ENCODE measurements at places on chromosomes 7 and 10.

DNA sequence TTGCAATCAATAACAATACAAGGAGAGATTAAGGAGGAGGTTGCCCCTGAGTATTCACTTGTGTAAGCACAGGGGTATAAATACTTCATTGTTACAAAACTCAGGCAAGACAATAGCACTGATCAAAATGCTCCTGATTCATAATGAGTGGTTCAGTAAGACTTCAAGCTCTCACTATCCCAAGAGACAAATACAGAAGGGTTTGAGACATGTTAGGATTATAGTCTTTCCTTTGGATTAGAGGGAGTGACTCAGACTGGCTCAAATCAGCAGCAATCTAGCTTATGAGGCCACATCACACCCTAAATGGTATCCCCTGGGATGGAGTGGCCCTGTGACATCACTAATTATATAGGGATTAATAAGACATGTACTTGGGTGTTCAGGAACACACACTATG is 167.2 kb upstream of the HGF start:
- DNase-seq, result no peak

- no peak for DNase-seq
Measured at GRCh38 chr7:141945356-141945755, 1.4 kb downstream of the CLEC5A start.

DNA sequence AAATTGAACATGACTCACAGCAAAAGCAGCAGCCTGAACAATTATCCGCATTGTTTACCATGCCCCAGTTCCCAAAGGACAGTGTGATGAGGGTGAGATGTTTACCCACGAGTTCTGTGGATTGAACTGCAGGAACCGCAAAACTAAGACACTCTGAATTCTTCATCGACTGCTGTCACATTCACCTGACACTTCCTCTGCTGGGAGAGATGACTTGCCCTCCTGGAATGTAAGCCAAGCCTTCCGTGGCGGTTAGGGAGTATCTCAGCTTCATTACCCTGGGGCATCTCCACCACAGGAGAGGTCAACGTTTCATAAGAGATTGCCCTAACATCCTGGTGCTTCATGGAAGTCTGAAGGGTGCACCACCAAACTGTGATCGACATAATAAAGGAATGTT is 374.6 kb upstream of the ADARB2 start:
- DNase-seq, result no peak

DNA sequence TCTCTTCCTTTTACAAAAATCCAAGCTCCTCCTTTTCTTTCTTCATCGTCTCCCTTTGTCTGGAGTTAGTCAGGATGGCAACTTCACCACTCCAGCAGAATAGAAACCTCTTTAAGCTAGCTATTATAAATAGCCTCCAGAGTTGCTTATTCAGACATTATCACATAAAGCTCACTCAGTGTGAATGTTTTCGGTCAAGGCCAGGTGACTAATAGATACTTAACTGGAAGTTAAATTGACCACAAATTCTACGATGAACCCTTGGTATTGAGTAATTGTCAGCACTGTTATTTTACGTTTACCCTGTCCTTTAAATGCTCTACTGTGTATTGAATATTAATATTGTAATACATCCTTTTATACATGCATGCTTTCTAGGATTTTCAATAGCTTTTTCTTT is 340.4 kb downstream of the OTUD1 start:
- no peak for DNase-seq

- DNase-seq, result no peak
Measured at GRCh38 chr10:32893434-32893833, 64.6 kb downstream of the ITGB1 start.

- no peak for DNase-seq
Measured at GRCh38 chr10:6176691-6177231, 26.0 kb upstream of the PFKFB3 start.

GRCh38 chr7:152969335-152969734 is 209.8 kb downstream of the ACTR3B start:
- DNase-seq, result no peak

DNA sequence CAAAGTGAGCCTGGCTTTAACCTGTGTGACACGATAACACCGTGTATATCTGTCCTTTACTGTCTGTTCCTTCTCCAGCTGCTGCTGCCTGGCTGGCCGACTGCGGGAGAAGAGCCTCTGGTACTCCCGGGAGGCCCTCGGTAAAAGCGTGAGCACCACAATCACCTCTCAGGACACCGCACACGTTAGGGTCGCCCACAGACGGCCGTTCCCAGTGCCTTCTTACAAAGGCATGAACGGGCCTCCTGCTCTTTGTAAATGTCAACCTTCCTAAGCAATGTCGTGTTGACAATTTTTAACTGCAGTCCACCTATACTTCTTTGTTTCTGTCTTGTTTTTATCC is 177.6 kb downstream of the DIP2C start:
- DNase-seq, result peak; percentile 53

GRCh38 chr7:5695727-5696345 is 85.6 kb downstream of the RNF216 start:
- DNase-seq, result no peak

- no peak for DNase-seq
Measured at GRCh38 chr7:64183827-64184372, 23.1 kb upstream of the ZNF735 start.

DNA sequence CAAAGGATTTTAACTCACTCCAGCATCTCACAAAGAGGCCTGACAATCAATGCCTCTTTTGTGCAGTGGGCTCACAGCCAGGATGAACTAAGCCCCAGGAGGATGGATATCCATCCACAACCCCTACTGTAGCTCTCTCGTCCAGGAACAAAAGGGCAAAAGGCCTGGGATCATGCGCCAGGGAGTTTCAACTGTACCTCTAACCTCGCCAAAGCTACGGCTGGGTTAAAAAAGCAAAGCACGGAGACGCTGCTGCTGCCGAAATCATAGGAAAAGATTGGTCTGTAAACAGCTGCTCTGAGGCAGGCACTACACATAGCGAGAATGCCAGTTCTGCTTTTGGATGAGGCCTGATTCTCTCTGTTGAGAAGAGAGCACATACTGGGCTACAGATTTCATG is 32.1 kb downstream of the VSTM4 start:
- DNase-seq, result no peak

DNA sequence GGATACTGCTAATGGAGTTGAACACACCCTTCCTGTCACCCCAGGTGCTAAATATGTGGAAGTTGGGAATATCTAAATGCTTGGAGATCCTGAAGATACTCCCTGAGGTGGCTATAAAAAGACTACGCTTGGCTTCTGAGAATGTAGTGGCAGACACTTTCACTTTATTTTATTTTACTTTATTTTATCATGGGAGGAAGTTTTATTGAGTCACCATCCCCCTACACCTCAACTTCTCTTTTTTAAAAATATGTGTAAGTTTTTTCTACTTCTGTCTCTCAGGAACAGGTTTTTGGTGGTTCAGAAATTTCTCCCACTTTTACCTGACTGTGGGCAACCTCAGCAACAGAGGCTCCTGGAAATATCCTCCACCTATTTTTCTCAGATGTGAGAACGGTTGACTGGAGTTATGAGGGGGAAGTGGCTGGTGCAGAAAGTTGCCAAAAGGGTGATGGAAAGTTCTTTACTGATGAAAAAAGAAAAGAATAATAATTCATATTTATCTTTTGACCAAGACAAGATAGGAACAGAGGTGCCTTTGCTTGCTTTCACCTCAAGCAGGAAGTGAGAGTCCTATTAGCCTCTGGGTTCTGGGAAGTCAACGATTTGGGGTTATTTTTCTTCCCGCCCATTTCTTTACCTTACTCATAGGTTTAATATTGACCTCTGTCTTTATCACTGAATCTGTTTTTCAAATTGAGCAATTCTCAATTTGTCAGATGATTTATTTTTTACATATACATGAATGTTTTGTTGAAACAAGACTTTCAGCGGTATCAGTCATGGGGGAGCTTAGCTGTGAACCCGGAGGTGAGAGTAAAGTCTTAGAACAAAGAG is 103.6 kb downstream of the AHR start:
- no peak for DNase-seq

DNA sequence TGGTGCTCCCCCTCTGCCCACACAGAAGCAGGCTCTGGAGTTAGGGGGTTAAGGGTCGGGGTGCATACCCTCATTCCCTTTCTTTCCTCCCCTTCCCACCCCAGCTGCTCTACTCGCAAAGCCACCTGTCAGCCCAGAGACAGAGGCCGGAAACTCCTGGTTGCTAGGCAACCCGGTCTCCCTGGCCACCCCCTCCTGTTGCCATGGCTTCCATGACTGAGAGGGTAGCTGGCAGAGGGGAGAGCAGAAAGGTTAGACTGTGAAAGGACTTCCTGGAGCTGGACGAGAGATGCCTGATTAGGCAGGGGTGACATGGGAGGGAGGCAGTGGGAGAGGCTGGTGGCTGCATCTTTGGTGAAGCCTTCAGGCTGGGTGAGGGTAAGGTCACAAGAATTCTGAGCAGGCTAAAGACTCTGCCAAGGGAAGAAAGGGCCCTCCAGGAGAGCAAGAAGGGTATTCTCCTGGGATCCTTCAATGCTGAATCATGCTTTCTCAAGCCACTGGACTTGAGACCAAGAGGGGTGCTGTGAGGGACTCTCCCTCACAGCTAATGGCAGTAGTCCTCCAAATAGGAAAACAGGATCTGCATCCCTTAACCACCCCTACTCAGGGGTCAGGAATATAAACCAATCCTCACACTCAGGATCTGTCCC is 5.4 kb downstream of the PSD start:
- peak; percentile 84 for DNase-seq

DNA sequence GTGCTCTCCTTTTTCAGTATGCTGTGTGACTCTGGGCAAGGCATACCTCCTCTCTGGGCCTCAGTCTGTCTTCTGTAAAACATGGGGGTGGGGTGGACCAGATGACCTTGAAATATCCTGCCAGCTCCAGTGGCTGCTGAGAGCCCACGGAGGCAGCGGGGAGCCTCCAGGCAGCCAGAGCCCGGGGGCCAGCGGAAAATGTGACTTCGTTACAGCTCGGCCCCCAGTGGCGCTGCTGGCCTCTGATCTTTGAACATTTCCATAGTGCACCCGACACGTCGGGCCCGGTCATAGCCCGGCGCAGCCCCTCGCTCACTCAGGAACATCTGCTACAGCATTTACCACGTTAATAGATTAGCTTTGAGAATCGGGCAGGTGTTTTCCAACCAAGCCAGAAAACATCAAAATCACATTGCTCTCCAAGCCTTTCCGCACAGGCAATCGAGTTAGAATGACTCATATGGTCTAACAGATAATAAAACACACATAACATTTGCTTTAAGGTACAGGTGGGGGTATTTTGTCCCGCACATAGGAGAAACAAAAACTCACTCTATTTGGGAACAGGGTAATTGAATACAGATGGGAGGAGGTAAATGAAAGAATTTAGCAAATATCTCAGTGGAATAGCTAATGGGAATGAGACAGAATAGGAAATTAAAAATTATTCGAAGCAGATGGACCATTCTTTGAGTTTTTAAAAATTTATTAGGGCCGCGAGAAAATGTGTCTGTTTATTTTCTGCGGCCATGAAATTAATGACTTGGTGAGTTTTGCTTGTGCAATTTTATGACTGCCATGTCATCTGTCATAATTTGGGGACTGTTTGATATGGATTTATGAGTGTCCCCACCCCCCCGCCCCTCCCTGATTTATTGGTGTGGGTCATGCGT is 26.3 kb upstream of the COMTD1 start:
- DNase-seq, result no peak

DNA sequence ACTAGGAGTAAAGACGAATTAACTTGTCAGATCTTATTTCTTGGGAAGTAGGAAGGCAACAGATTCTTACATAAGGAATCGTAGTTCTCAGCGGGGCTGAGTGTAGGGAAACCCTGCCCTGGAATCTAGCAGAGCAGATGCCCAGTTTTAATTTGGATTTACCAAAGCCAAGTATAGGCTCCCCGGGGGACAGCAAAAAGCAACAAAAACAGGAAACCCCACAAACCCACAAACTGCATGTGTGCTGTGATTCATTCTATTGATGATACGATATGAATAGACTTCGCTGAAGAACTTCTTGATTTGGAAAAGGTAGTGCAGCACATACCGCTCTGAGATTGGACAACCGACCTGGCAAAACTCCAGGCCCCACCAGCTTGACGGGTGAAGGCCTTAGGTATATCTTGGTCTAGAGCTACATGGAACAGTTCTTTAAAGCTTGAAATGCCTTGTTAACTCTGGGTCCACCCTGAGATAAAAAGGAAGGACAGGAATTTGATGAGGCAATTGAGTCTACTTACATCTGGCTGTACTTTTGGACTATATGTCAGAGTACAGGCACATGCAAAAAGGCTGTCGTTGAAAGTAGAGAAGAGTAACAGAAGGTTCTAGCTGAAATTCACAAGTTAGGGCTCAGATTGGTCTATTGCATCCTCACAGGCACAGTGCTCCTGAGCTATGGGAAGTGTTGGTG is 49.1 kb downstream of the STRA8 start:
- DNase-seq, result no peak

DNA sequence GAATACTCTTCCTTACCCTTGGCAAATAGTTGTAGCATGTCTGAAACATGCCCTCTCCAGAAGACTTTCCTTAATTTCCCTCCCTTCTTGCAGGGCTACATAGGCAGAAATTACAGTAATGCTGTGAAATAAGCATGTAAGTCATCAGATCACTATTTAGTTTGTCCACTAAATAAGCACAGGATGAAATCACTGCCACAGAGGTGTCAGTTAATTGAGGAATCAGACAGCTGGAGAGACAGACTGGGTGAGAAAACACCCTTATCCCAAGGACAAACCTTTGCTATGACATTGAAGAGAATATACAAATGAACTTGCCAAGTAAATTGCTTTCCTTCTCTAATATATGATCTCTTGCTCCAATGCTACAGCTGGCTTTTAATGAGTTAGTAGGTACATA is 129.3 kb downstream of the CHRM2 start:
- DNase-seq, result no peak

DNA sequence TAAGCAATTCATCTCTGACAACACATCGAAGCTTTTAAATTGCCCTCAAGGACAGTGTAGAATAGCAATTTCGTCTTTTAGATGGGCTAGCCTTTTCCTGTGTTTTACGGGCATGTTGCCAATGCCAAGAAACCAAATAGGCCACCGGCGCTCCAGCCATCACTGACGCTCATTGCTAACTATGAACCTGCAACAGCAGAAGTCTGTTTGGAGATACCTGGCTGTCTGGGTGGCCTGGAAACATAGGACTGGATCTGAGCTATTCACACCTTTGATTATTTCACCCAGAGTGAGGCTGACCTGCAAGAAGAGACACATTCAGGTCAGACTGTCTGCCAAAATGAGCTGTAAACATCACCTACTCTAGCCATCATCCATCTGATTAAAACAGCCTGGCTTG is 12.0 kb downstream of the KPNA7 start:
- no peak for DNase-seq

GRCh38 chr10:12740813-12741212 is 260.7 kb downstream of the CCDC3 start:
- no peak for DNase-seq

DNA sequence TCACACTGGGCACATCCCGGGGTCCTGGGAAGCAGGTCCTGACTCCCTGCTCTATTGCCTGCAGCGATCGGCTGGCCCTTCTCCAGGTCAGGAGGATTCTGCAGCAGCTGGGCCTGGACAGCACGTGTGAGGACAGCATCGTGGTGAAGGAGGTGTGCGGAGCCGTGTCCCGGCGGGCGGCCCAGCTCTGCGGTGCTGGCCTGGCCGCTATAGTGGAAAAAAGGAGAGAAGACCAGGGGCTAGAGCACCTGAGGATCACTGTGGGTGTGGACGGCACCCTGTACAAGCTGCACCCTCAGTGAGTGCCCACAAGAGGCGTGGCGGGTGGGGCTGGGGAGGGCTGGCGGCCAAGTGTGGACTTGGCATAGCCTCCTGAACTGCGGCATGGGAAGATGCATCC is 12.8 kb upstream of the HK1 start:
- no peak for DNase-seq

GRCh38 chr10:66925373-66925772 is 463 bp upstream of the LRRTM3 start:
- no peak for DNase-seq

- DNase-seq, result no peak
Measured at GRCh38 chr10:57741751-57742150, 525.9 kb downstream of the IPMK start.

Data from OCI-LY7 (cell line).